ENCODE measurements at places on chromosomes 2 and 18. TPM values are rescaled to one million over a fixed set of nuclear protein-coding genes. Genes with fewer than 3 reads are reported as not detected.

Gene CFC1
- not detected for total RNA-seq

Gene ATOH8
- 207 TPM for total RNA-seq

DNA sequence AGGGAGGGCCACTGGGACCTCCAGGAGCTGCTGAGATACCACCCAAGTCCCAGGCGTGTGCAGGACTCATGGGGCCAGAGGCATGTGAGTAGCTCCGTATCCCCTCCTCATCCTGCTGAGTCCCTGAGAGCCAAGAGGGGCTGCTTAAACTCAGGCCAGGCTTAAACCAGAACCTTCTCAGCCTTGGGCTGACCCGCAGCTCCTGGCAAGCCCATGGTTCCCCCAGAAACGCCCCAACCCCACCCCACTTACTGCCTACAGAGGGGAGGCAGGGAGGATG lies 2.5 kb upstream of the NMUR1 start:
- DNase-seq = no peak

DNA sequence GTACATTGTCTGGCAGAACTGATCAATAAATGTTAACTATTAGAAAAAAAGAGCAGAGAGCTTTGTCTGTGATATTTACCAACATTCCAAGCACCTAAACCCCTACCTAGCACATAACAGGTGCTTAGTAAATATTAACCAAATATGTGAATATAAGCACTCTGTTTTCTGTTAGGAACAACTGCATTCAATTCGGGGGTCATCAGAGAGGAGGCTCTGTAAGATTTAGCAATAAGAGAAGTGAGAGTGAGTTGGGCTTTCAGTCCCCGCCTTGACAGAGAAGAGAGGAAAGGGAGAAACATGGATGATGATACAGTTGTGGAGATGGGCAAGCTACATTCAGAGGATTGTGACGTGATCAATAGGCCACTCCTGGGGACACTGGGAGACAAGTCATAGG lies 47.7 kb downstream of the MYOM1 start:
- no peak for DNase-seq

DNA sequence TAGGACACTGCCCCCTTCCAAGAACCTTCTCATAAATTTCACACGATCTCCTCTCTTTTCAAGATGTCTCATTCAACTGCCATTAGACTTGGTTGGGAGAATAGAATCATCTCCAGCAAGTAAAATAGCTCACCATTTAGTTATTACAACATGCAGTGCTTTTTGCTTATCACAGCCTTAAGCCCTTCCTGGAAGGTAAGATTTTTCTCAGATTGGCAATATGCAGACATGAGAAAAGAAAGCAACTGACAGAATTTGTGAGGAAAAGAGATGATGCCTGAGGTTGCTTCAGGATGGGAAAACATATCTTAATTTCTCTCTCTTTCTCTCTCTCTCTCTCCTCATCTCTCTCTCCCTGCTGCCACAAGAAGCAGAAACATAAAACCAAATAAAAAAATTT lies 855.1 kb upstream of the ACVR2A start:
- no peak for DNase-seq

DNA sequence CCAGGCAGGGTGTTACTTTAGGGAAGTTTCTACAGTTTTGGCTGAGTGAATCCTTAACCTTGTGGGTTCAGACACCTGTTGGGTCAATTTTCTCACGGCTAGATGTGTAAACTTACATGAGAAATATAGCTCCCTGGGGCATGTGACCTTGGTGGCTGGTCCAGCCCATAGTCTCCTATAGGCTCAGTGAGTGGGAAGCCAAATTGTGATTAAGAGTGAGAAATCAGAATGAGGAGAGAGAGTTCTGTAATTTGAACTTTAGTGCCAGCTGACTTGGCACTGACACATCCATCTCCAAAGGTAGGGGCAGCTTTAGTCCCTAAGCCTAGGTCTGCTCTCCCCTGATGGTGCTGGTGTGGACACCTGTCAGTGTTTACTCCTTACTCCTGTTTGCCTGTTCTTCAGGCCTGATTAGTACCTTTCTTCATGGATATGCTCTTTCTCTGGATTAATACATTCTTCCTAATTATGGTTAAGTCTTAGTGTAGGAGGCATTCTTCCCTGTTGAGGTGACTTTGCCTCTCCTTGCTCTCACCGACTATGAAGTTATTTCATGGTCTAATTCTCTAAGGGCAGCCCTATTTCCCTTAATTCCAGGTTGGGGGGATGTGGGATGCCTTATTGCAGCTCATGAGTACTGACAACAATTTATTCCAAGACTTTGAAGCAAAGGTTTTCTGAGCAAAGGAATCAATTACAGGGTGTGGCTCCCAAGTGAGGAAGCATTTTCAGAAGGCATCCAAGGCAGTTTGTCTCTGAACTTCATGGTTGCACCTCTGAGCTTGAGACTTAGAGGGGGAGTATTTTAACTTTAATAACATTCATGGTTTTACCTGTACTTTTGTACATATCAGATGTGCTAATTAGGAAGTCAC lies 177.3 kb downstream of the DYSF start:
- no peak for DNase-seq

- DNase-seq = no peak
Measured at GRCh38 chr2:146312899-146313298, 1531.9 kb upstream of the ACVR2A start.
